ENCODE measurements at places on chromosomes 7 and 10. TPM values are rescaled to one million over a fixed set of nuclear protein-coding genes. Genes with fewer than 3 reads are reported as not detected.

GRCh38 chr7:130491841-130492522 is at the start of gene MEST:
Gene MEST, plus strand, starts transcription at chr7:130492085. Its CDS starts 229 bp downstream, at chr7:130492314.
- DNase-seq = no peak

DNA sequence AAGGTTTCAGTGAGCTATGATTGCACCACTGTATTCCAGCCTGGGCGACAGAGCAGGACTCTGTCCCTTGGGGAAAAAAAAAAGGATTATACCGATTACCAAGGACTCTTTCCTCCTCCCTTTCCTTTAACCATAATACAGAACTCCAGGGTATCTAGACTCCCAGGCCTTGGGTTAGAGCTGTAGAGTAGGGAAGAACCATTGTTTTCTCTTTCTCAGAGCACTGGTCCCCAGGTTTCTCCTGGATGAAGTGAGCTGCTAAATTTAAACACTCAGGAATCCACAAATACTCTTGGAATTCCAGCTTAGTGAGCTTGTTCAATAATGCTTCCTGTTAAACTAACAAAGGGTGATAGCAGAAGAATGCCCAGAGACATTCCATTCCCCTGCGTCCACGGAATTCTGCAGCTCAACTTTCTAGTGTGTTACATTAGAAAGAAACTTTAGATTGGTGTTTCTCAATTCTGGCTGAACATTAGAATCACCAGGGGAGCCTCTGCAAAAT is 14.6 kb upstream of the RPEL1 start:
- peak; percentile 81 for DNase-seq

- no peak for DNase-seq
Observed at GRCh38 chr10:77641788-77642397, 4.3 kb upstream of the KCNMA1 start.

CTTNBP2 gene
- 3.2 TPM for total RNA-seq

GRCh38 chr10:20041931-20042330 is 225.7 kb downstream of the PLXDC2 start:
- DNase-seq = no peak

MMD2 gene
- not detected for total RNA-seq

Measured in Caco-2 (cell line).